ENCODE measurements at places on chromosomes 1 and 21.
A peak's percentile ranks its signal among the peaks of the same experiment; 100 is the strongest.

DNA sequence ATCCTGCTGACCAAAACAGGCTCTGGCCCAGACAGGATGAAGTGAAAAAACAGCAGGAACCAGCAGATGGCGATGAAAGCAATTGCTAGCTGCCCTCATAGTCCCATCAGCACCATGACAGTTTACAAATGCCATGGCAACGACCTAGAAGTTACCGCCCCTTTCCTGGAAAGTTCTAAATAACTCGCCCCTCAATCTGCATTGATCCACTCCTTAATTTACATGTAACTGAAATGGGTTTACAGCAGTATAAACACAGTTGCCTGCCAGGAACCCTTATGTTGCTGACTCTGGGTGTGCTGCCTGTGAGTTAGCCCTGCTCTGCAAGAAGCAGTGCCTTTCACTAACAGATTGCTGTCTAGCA is 65.5 kb upstream of the CR1L start:
- DNase-seq, result peak; percentile 61

- DNase-seq, result no peak
Measured at GRCh38 chr1:156931211-156931952, 10.9 kb downstream of the LRRC71 start.

- DNase-seq, result no peak
Measured at GRCh38 chr1:201783572-201783971, 45.4 kb upstream of the IPO9 start.

GRCh38 chr1:213883618-213884017 is 104.2 kb upstream of the PROX1 start:
- no peak for DNase-seq

- DNase-seq, result no peak
Measured at GRCh38 chr1:6460301-6461050, 5.5 kb downstream of the TNFRSF25 start.

GRCh38 chr1:236151739-236152424 is 9.5 kb downstream of the GPR137B start:
- DNase-seq, result no peak

DNA sequence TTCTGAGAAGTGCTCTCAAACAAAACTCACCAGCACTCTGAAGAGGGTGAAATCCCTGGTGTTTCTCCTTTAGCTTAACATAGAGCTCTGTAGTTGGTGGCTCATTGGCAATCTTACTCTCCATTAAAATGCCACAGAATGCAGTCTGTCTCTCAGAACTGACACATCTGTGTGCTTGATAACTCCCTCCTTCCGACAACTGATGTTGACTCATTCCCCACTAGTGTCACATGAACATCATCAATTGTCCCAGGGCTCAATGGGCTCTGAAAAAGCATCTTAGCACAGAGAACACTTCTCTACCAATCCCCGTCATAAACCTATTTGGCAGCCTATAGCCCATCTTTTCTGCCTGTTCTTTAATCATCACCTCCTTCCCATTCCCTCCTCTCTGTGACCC is 133.2 kb upstream of the ZC3H11B start:
- no peak for DNase-seq

- no peak for DNase-seq
Measured at GRCh38 chr1:192609110-192610079, 26.6 kb upstream of the RGS13 start.

DNA sequence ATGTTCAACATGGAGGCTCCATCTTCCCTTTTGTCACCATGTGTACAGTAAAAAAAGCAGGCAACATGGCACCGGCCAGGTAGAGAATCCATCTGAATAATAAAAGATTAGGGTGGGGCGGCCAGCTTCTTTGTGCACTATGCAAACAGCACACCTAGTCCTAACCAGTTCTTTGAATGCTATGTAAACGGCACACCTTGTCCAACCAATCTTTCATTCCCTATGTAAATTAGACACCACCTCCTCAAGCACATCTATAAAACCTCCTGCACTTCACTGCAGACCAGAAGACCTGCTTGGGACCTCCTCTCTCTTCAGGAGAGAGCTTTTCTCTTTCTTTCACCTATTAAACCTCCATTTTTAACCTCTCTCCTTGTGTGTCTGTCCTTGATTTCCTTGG is 28.2 kb downstream of the TFB2M start:
- no peak for DNase-seq

DNA sequence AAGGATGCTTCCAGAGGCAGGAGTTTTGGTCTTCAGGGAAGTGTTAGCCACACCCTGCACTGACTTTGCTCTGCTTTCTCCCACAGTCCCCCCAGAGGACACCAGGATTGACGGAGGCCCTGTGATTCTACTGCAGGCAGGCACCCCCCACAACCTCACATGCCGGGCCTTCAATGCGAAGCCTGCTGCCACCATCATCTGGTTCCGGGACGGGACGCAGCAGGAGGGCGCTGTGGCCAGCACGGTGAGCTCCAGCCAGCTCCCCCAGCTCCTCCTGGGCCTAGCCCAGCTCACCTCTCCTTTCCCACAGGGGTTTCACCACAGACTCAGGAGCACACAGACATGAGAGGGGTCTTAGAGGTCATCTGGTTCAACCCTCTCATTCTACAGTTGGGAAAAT is 90.9 kb downstream of the KIRREL1 start:
- DNase-seq, result no peak

DNA sequence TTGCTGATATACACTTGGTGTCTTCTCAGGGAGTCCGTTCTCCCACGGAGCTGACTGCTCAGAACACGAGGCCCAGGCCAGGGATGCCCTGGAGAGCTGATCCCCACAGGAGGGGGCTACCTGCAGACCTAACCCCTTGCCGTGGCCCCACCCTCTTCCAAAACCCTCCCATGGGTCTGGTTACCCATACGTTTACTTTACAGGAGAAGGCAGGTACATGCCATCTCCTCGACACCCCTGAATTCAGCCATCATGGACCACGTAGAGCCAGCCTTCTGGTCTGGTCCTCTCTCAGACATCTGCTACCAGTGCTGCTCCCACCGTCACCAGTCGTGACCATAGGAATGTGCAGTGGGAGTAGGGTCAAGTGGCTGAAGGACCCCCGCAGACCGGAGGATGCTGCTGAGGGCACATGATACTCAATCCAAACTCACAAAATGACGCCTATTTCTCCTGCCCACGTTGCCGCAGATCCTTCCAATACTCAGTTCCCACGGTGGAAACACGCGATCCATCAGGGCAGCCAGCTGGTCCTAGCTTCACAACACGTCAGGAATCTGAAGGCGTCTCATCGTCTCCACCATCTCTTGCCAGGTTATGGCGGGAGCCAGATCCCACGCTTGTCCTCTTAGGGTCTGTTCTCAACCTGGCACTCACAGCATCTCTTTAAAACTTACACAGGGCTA is 26.7 kb downstream of the PGBD5 start:
- no peak for DNase-seq

DNA sequence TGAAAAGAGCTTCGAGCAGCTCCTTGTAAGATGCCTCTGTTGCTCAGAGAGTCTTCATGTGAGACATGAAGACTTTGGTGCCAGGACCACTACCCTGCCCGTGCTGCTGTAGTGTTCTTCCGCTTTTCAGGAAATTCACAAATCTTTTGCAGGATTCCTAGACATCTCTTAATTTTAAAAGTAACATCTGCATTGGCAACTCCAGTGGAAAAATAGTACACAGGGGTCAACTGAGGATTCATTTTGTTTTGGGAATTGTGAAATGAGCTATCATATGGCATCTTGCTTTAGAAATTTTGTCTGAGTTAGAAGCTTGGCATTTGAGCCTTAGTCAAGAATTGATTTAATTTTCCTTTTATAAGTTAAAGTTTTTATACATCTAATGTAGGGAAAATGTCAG is 7.2 kb downstream of the PRDM2 start:
- DNase-seq, result no peak

GRCh38 chr21:28871388-28872010 is 121.2 kb downstream of the LTN1 start:
- DNase-seq, result no peak

DNA sequence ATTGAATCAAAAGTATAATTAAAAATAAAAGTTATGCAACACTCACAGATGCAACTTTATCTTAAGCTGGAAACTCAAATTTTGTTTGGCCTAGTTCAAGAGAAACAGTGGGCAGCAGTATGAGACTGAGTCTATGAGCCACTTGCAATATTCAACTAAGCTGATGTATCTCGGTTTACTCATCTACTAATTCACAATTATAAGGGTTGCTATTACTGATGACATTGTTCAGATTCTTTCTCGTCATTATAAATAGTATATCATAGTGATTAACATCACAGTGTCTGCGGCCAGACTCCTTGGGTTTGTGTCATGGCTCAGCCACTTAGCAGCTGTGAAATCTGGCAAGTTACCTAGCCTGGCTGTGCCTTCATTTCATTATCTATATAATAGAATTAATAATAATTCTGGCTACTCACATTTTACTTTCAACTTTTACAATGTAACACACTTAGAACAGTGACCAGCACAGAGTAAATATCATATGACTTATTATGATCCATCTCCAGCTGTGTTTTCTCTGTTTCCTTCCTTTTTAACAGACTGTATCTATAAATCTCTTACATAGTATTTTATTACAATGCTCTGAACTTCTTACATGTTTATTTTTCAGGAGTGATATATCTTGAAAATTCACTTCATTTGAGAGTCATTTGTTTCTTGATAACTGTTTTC is 194.3 kb upstream of the RGS18 start:
- DNase-seq, result no peak

DNA sequence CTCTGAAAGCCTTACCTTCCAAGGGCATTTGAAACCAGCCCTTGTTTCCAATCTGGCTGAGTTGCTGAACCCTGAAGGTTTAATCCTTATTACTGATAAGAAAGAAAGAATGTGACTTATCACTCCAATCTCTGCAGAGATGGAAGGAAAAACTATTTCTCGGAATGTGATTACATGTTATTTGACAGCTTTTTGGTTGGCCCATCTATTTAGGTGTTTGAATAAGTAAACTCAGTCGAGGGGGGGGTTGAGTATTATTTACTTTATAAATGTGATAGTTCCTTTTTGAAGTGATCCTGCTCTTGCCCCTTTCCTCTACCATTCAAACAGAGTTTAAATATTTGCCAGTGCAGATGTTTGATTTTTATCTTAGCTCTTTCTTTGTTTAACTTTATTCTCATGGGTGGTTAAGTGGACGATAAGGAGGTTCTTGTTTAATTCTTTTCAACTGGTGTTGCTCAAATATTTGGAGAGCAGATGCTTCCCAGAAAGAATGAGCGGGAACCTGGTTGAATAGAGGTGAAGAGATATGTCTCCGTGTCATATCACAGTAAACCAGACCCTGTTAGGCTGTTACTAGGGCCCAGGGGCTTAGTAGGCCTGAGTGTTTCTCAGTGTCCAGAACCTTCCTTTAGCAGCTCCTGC is 126.1 kb downstream of the CACHD1 start:
- DNase-seq, result no peak

DNA sequence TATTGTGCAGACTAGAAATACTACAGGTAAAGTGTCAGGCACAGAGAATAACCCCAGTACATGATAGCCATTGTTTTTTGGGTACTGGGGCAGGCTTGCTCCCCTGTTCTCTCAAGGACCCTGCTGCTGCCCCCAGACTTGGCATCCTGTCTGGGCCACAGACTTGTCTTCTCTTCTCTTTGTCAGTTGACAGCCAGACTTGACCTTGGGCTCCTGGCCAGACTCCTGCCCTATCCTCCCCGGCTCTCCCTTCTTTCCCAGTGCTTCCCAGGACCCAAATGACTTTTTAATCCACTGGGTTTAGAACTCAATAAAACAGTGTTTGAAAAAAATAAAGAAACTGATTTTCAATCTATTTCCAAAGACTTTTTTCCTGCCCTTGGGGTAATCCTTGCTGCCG is 43.2 kb downstream of the ZSCAN20 start:
- no peak for DNase-seq

GRCh38 chr1:214122110-214122509 is 134.3 kb downstream of the PROX1 start:
- DNase-seq, result no peak

GRCh38 chr1:157403608-157404007 is 148.7 kb downstream of the FCRL5 start:
- no peak for DNase-seq

DNA sequence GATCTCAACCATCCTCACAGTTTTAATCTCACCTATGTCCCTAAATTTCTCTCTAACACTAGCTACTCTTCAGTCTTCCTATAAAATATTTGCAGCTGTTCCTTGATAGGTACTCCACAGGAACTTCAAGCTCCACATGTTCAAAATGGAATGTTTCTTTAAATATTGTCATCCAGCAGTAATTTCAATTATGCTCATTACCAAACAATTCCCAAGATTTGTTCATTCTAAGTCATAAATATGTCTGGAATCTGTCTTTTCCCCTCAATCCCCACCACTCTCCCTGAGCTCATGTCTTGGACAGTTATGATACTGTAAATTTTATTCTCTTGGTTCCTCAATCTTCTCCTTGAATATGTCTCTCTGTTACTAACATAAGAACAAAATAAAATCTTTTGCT is 214.4 kb downstream of the NRIP1 start:
- DNase-seq, result no peak

- no peak for DNase-seq
Measured at GRCh38 chr1:211382182-211382713, 55.6 kb downstream of the TRAF5 start.

- DNase-seq, result no peak
Measured at GRCh38 chr1:220800262-220800661, 13.5 kb downstream of the MTARC1 start.

DNA sequence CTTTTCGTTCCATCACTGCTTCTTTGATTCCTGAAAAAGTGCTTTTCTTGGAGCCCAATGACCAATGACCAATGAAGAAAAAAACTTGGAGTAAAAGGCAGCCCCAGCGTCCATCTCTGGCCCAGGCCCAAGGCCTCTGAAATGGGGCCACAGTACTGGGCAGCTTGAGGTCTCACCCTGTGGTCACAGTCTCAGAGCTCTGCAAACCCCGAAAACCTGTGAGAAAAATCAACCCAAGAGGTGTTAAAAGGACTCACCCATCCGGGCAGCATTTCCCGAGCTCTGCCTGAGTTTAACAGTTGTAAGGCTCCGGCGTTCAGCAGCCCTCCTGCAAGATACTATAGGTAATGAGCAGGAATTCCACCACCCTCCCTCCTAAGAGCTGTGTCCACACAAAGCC is 2.1 kb upstream of the EFHD2 start:
- DNase-seq, result no peak

DNA sequence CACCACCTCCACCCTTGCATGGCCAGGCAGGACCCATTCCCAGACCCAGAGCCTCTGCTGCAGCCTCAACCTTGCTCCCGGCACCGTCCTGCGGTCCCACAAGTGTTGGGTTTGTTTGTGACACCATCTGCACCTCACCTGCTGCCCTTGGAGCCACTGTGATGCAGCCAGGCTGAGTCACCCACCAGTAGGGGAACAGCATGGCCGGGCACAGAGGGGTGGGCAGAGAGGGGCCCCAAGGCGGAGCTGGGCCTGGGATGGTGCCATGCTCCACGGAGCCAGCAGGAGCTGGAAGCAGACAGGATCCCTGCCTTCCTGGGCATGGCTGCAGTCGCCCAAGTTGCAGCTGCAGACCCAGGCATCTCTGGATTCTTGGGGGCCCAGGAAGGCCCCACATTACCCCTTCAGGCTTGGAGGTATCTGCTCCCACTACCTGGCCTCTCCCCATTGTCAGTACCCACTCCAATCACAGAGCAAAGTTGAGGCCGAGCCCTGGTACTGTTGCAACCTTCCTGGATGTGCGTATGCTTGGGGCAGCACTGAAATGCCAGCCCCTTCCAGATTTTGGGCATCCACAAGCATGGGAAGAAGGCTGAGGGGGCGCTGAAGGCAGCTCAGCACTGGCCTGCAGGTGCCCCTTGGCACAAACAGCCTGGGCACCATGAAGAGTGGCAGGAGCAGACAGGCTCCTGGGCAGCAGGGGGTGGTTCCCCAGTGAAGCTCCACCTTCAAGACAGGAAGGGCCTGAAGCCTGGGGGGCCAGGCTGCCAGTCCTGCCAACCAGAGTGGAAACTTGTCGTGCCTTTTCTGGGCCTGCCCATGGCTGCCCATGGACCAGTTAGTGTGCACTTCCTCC is 172.8 kb downstream of the MATN1 start:
- DNase-seq, result no peak

All from HFF-Myc (cell line).